ENCODE measurements at places on chromosomes 4 and X.

DNA sequence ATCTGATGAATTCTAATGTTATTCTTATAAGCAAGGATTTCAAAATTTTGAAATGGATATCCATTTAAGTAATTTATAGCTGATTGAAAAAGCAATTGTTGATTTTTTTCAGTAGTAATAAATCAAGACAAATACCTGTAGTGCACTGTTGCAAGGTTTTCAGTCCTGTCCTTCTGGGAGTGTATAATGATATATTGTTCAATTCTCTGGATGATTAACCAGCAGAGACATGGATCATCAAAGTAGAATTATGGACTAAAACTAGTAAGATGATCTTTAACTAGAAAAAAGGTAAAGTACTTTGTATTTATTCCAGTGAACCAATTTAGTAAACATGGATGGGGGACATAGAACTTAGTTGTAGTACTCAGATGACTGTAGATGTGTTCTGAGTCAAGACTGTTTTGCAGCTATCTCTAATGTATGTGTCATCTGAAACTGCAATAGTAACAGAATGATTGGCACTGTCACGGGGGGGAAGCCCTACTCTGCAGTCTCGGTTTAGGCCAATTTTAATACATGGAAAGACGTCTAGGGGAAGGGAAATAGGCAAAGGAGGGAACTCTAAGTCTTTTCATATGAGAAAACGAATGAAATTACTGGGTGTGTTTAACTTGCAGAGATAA, 121.9 kb downstream of the GLRA3 start:
- DNase-seq, result no peak

GRCh38 chr4:20592663-20593062, 107.6 kb upstream of the PACRGL start:
- no peak for DNase-seq

GRCh38 chrX:45847961-45848360, 647.3 kb upstream of the DIPK2B start:
- DNase-seq, result no peak

GRCh38 chr4:128682942-128683666, 126.4 kb upstream of the JADE1 start:
- no peak for DNase-seq

GRCh38 chr4:4492161-4492847, 49.5 kb downstream of the STX18 start:
- no peak for DNase-seq

GRCh38 chr4:154039435-154040343, 250.8 kb upstream of the SFRP2 start:
- no peak for DNase-seq

GRCh38 chr4:168831585-168831918, 178.5 kb downstream of the CBR4 start:
- DNase-seq, result no peak

DNA sequence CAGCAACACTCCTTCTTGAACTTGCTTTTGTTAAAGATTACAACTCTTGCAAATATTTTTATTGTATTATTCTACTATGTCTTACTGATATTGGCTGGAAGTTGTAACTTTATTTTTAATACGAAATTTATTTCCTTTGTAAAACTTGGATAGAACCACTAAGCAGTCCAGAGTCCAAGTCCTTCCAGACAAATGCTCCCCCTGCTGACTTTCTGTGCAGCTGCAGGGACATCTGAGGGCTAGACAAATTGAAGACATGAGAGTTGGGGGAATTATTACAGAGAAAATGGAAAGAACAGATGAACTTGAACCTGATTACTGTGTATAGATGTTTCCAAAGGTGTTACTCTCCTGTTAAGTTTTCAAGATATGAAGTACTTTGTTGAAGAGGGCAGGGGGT, 238.8 kb downstream of the GRIA3 start:
- DNase-seq, result no peak

DNA sequence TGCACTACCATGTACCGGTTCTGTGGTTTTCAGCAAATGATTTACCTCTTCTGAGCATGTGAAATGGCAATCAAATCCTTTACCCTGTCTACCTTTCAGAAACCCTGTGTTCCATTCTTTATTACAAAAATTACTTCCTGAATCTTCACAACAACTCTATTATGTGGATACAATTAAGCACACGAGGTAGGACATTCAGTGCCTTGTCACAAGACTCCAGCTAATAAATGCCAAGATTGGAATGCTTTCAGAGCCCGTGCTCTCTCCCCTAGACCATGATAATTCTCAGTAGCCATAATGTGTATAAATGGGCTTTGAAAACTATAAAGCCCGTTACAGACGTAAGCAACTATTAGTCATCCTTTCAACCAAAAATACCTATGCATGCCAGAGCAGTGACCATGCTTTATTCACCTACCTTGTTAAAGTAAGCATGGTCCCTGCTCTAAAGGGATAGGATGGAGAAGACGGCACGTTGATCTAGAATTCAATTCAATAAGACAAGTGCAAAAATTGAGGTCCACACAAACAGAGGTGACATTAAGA, 2.4 kb downstream of the RXFP1 start:
- no peak for DNase-seq

DNA sequence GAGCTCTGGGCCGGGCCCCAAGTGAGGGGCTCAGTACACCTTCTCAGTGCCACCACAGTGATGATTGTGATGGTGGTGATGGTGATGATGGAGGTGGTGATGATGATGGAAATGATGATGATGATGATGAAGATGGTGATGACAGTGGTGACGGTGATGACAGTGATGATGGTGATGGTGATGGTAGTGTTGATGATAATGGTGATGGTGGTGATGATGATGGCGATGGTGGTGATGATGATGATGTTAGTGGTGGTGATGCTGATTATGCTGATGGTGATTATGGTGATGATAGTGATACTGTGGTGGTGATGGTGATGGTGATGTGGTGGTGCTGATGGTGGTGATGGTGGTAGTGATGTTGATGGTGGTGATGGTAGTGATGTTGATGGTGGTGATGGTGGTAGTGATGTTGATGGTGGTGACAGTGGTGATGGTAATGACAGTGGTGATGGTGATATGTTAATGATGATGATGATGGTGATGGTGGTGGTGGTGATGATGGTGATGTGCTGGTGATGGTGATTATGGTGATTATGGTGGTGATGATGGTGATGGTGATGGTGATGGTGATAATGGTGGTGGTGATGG, 29.9 kb downstream of the HMX1 start:
- no peak for DNase-seq

- no peak for DNase-seq
Measured at GRCh38 chrX:47278691-47279090, 45.9 kb downstream of the USP11 start.

DNA sequence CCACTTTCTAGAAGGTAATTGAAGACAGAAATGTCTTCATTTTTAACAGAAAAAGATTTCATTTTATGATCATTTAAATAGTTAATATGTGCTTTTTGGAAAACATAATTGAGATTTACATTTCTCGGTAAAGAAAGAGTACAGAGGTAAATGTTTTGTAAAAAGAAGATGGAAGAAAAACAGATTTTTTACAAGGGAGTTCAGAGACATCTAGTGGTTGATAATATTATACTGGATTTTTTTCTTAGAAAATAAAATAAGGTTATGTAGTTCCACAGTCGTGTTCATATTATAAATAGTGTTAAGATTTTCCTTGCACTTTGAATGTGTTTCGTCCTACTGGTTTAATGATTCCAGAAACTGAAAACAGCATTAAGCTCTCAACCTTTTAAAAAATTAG, 60.6 kb downstream of the SMARCA1 start:
- DNase-seq, result no peak

Measured in CD4-positive, alpha-beta T cell treated with Interleukin-12 subunit alpha and Interleukin-12 subunit beta, for 1 hour (primary cell).